ENCODE measurements at places on chromosomes 12 and 14.

DNA sequence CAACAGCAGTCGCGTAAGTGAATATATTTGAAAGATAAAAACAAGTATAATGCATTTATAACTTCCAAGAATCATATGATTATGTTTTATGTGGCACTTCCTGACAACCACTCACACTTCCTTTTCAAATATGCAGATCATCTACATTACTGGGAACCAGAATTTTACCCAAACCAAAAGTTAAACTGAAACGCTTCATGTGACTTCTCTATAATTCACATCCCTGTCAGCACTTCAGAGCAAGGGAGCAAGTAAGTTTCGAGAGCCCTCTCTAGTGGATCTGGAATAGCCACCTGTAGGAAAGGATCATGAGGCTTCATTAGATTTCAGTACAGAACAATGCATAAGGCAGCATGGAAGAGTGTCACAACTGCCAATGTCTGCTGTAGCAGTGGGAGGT is 13.7 kb upstream of the ALX1 start:
- DNase-seq = no peak

DNA sequence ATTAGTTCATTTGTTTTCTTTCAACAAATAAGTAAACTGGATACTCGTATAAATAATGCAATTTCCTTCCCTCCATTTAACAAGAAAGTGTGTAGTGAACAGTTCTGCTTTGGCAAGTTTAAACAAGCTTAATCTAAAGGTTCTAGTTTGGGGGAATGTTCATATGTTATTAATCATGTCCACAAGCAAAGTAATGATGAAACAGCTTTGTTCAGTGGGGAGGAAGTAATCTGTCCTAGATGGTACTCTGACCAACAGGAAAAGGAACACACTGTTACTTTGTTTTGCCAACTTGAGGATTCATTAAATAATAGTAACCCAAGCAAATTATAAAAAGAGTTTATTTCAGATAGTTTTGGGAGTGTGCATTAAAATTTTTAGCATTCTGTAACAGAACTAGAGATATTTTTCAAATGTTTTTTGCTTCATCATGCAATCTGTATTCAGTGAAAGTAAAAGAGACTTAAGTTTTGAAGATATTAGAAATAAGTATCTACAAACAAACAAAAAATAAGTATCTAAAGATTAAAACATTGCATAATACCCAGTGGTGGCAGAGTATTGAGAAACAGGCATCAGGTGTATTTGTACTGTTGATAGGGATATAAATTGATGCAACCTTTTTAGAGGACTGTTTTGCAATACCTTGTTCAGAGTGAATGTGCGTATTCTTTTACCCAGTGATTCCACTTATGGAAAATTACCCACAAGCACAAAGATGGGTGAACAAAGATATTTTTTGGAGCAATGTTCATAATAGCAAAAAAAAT is 61.1 kb downstream of the RAB35 start:
- peak; percentile 72 for DNase-seq

DNA sequence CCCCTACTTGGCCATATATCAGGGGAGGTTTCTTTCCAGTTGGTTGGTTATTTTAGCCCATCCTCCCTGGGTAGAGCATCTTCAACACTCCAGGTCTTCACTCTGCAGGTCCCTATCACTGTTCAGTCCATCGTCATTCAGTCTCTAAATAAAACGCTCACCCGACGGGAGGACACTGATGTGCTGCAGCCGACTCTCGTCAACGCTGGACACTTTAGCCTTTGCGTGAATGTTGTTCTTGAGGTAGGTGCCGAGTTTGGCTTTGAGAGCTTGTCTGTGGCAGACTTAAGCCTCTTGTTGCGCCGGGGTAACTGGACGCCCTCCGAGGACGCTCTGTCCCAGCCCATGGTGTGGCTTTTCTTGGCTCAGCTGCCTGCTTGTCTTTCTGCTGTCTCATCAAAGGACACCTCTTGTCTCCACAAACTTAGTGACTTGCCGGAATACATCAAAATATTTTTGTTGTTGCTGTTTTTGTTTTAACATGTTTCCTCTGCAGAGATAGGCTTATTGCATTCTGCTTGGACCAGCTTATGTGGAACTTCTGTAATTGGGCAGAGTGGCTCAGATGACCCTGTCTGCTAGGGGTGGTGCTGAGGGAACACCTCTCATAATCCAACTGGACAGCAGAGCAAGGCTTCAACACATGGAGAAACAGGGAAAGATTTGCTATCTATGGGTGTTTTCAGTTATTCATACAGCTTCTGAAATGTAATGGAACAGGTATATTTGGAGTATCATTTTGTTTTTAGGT is 26.5 kb downstream of the TCTN1 start:
- no peak for DNase-seq

DNA sequence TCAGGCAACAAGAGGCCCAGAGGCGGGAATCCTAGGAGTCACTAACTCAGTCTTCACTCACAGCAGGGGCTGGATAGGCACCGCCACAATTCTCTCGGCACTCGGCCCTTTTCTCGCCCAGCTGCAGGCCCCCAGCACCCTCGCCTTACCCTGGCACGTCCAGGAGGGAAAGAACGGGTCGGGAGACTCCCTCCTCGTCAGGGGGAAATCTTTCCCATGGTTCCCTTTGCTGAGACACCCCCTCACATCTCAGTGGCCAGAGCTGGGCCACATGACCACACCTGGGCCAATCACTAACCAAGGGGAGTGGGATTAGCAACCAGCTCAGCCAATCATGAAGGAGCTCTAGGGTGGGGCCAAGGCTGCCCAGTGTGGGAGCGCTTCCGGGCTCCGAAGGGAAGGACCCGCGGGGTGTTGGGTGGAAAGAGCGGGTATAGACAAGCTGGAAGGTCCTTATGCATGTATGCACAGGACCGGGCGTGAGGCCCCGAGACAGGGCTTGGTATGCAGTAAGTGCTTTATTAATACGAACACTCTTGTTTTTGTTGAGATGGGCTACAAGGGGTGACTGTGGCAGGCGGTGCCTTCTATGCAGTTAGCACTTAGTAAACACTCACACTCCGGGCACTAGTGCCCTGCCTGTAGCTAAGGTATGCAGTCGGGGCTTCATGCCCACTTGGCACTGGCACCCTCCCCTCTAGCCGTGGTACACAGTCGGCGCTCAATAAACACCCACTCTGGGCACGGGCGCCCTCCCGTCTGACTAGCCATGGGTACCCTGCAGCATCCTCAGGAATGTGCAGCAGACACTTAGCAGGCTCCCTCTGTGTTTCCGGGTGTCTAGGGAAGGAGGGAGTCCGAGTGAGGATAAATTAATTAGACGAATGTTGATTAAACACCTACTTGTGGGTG is 40.3 kb downstream of the ADGRD1 start:
- no peak for DNase-seq

DNA sequence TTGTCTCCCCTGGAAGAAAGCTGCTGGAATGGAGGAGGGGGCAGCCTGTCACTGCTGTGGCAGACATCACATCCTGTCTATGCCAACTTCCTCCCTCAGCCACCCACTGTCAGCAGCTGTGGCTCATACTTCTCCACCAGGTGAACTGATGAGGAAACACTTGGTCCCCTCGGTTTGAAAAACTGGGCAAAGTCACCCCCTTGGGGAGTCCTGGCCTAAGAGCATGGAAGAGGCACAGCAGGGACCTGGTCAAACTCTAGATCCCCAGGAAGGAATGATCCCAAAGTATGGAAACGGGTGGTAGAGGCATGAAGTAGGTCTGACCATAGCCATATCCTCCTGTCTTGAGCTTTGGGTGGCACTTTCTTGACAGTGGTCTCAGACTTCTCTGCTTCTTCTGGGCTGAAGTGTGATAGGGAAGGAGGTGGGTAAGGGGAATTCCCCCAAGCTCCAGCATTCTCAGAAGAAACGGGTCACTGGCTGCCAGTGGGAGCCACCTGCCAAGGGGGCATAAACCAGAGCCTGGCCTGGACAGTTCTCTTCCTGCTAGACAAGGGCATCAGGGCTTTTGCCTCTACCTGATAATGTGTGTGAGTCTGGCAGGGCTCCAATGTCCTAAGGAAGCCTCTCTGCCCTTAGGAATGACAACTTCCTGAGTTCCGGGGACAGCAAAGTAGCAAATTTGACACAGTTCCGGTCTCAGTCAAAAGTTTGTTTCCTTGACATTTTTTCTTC is 36.0 kb downstream of the FMNL3 start:
- DNase-seq = no peak

DNA sequence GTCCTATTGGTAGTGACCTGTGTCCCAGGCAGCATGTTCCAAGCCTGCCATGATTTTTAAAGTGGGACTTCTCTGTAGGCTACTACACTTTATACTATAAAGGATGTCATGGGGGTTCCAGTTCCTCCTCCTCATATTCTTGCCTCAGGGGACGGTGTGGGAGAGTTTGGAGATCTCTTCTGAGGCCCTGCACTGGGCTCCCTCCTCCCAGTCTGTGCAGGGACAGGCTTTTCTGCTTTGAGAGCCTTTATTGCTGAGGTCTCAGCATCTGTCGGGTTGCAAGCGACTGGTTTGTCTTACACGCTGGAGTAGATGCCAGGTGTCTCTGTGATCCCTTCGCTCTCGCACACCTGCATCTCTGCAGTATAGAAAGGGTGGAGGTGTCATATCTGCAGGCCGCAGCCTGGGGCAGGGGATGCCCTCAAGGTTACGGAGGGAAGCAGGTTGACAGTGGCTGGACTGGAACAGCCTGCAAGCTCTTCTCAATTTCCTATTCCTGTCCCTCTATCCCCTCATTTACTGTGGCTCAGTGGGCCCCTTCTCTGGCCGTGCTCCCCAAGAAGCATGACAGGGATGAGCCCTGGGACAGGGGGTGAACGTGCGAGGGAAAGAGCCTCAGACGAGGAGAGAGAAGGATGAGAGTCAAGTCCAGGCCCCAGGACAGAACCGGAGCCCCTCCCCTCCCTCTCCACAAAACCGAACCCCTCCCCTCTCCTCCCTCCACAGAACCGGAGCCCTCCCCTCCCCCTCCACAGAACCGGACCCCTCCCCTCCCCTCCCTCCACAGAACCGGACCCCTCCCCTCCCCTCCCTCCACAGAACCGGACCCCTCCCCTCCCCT is 51.3 kb downstream of the SLC6A12 start:
- DNase-seq = no peak

GRCh38 chr14:88029500-88029899 is 24.6 kb downstream of the GPR65 start:
- DNase-seq = no peak

DNA sequence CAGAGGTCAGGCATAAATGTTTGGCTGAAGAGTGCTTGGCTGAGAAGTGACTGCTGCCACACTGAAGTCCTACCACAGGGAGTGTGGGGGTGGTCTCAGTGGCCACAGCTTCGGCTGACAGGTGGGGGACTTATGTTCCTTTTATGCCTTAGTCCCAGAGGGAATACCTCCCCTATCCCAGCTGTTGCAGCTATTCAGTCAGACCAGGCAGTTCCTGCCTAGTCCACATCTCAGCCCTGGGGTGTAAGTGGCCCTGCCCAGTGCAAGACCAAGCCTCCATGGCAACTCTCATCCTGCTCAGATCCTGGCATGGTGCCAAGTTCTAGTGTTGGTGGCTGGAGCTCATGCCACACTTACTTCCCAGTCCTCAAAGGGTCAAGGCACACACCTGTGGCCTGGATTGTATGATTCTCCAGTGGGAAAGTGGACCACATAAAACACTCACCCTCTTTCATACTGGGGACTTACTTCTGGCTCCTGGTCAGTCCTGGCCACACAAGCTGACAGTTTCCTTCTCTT is 161.3 kb upstream of the CAND1 start:
- DNase-seq = no peak

DNA sequence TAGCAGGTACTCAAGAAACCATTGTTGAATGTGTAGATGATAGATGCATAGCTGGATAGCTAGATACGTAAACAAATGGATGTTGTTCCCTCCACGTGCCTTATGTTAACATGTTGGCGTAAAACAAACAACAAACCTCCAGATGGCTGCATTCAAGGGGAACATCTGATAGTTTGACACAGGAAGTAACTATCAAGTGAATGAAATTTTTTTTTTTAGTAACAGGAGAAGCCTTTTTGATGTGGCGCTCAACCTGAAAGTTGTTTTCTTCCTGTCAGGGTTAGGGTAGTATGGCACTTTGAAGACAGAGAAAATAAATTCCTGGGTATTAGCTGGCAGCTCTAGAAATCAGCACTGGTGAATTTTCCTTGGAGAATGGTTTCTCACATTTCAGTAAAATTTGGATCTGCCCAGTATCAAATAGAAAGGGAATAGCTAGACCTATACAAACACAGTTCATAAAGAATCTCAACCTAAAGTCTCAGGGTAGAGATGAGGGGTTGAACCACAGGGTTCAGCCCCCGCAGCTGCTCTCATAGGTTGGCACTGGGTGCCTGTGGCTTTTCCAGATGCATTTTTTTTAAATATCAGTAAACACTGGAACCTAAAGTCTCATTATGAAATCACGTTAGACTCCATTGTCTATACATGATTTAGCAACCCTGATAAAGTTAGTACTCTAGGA is 18.8 kb upstream of the RAP1B start:
- DNase-seq = no peak

DNA sequence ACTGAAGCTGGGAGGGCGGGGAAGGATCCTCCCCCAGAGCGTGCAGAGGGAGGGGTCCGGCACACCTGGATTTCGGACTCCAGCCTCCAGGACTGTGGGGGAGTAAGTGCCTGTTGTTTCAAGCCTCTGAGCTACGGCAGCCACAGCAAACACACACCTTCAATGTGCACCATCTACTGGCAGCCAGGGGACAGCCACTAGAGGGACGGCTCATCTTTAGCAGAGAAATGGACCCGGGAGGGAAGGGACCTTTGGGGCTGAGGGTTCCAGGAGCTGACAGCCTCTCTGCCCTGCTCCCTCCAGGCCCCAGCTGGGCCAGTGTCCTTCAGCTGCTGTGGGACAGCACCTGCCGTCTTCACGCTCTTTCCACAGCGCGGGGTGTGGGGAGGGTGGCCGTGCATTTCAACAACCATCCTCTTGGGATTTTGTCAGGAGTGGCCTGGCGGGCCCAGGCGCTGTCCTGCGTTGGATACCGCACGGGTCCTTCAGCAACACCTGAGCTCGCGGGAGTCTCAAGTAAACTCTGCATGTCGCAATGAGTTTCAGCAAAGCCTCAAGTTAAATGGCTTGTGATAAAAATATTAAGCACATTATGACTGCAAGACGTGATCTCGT is 209.2 kb upstream of the C14orf180 start:
- DNase-seq = no peak

GRCh38 chr14:88849716-88850115 is 25.3 kb downstream of the TTC8 start:
- DNase-seq = peak; percentile 46

DNA sequence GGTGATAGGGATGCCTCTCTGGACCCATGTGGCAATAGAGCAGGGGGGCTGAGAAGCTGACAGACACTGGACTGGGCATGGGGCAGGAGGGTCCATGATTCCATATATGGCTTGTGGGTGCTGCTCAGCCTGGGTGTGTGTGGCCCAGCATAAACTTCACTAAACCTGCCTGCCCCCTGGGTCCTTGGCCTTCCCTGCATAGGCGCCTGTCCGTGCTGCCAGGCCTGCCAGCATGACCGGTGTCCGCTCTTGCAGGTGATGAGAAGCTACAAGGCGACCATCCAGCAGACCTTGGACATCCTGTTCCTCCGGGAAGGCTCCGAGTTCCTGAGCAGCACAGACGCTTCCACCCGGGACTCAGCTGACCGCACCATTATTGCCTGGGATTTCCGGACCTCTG is 61.6 kb downstream of the BEGAIN start:
- DNase-seq = peak; percentile 0

GRCh38 chr12:7100239-7100638 is 8.0 kb upstream of the C1R start:
- no peak for DNase-seq
